ENCODE measurements at places on chromosomes 3 and 15. TPM values are rescaled to one million over a fixed set of nuclear protein-coding genes. Genes with fewer than 3 reads are reported as not detected.
A peak's percentile ranks its signal among the peaks of the same experiment; 100 is the strongest.

- DNase-seq = no peak
Observed at GRCh38 chr15:59245559-59245958, 38.9 kb downstream of the LDHAL6B start.

DNA sequence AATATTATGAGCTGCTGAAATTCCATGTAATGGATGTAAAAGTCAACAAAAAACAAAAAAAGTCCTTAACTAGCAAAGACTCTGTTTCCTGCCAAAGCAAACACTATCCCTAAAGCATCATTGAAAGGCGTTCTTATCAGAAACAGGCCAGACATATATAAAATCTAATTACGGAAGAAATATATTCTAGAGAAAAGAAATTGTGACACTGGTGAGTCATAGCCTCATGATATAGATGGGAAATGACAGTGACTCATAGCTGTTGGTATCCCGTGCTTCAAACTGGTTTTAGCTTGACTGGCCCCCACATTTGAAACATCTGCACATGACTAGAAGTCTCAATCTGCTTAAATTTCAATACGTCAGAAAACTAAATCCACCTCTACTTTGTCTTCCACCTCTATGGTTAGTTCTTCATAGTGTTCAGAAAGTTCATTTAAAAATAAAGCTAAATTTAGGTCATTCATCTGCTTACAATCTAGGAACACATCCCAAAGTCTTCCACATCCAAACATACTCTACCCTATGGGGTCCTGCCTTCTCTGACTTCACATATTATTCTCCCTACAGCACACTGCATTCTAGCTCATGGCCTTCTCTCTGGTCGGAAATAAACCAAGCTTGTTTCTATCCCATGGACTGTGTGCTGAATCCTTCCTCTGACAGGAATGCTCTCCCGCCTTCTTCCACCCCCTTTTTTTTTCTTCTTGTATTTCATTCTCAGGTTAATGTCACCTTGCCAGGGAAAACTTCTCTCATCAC, 456.3 kb upstream of the ARRDC4 start:
- peak; percentile 68 for DNase-seq

DNA sequence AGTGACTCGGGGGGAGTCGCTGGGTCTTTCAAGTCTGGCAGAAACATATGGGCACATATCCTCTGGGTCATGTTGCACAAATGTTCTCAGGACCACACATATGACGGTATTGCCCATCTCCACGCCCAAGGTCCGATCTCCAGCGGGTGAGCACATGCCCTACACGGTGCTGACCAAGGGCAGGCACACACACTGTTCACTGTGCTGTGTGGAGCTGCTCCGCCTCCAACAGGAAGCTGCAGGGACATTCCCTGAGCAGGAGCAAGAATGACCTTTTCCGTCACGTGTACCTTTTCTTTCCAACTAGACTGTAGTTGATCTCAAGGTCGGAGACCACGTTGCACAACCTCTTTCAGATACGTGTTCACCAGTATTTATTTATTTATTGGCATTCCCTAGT, 41.7 kb upstream of the B3GNT5 start:
- no peak for DNase-seq

GRCh38 chr3:106421909-106422308, 553.1 kb upstream of the CBLB start:
- no peak for DNase-seq

DNA sequence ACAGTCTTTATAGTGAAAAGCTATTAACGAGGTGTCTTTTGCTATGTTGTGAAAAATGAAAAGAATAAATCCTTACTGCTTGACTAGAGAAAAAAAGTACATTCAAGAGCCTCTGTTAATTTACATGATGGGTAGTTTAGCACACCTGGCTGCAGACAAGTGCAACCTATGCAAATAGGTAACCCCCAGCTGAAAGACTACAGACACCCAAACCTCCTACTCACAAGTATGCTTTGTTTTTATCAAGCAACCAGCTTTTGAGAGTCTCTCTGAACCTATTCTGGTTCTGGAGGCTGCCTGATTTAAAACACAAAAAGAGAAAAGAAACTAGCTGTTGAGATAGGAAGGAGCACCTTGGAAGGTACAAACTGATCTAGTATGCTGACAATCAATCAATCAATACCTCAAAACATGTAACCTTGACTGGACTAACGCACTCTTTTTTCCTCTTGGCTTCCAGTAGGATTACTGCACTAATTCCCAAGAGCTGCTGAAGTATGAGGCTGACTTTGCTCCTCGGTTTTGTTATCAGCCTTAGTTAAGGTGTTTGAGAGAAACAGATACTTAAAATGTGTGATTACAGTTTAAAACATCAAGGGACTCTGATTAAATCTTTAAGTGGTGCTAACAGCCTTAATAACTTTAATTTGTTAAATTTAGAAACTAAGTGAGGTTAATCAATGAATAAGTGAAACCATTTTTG, 63.6 kb downstream of the OSBPL10 start:
- DNase-seq = no peak

DNA sequence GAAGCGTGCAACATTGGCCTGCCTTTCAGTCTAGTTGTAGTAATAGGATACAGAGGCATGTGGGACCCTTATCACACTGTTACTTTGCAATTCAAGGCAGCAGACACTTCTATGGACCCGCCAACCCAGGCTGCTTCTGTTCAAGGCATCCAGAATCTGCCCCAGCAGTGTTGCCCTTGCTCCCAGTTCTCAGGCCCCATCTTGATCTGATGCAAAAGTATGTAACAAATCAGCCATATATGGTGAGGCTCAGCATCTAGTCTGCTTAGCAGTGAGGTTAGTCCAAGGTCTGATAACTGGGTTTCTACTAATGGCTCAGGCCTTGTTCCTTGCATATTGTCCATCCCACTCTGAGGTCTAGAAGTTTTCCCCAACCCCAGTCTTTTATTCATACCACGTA, 17.9 kb downstream of the C2CD4B start:
- DNase-seq = no peak

- DNase-seq = peak; percentile 13
Observed at GRCh38 chr3:33426630-33427317, 13.4 kb downstream of the UBP1 start.

DNA sequence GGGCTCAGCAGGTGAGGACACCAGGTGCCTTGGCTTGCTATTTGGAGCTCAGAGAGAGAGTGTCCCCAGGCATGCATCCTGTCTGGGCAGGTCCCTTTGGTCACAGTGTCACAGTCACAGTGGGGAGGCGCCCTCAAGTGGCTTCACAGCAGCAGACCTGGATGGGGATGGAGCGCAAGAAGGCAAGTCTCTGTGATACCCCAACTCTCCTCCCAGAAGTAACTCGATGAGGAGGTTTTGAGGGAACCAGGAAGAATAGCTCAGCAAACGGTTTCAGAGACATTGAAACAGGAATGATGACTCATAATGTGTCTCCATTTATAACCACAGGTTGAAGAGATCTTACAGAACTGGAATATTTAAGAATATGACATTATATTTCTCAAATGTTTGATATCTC, 66.5 kb upstream of the SH3GL3 start:
- peak; percentile 80 for DNase-seq

GRCh38 chr3:29335438-29335837, 54.6 kb downstream of the RBMS3 start:
- DNase-seq = peak; percentile 20

DNA sequence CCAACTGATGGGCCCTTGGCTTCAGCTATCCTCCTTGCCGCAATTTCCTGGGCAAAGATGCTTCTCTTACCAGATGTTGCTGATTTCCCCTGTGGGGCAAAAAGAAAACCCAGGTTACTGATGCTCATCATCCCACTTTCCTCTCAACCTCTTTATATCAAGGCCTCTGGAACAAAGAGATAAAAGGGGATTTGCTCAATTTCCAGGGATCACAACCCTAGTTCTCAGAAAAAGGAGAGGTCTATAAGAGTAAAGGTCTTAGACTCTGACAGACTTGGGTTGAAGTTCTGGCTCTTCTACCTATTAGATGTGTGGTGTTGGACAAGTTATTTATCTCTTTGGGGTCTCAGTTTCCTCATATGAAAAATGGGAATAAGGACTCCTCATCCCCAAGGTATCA, 8.5 kb downstream of the RPAP1 start:
- DNase-seq = no peak

GRCh38 chr15:69586721-69587120, 134.1 kb downstream of the RPLP1 start:
- no peak for DNase-seq

DNA sequence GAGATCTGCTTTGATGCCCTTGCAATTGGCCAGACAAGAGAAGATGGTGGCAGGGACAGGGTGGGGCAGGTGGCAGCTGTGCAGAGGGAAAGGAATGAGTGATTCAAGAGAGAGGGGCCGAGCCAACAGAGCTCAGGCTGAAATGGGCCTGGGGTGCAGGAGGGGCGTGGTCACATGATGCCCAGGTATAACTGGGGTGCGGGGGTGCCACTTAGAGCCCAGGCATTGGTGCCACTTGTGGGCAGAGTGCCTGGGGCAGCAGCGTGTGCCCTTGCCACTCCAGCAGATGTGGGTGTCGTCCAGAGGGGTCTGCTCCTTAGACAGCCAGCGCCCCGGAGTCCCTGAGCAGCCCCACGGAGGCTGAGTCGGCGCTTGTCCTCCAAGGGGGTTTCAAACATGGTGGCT, 88.7 kb downstream of the PLXNA1 start:
- DNase-seq = no peak

GRCh38 chr3:174440253-174440701, 418.9 kb upstream of the NAALADL2 start:
- peak; percentile 60 for DNase-seq

GRCh38 chr3:144029769-144030168, 58.1 kb downstream of the DIPK2A start:
- no peak for DNase-seq

- DNase-seq = no peak
Observed at GRCh38 chr3:10888518-10889090, 72.6 kb downstream of the SLC6A11 start.

- DNase-seq = no peak
Observed at GRCh38 chr3:197953325-197953724, 3.3 kb downstream of the RPL35A start.

GRCh38 chr3:46065294-46065705, 38.0 kb upstream of the XCR1 start:
- peak; percentile 13 for DNase-seq

- DNase-seq = no peak
Observed at GRCh38 chr15:67405208-67406191, 115.4 kb upstream of the C15orf61 start.

GRCh38 chr3:129106866-129107565, 14.6 kb downstream of the RAB43 start:
- peak; percentile 24 for DNase-seq

- no peak for DNase-seq
Observed at GRCh38 chr15:38316311-38316710, 63.7 kb downstream of the SPRED1 start.

- DNase-seq = no peak
Observed at GRCh38 chr15:72785432-72785831, 1.9 kb upstream of the ADPGK start.

DNA sequence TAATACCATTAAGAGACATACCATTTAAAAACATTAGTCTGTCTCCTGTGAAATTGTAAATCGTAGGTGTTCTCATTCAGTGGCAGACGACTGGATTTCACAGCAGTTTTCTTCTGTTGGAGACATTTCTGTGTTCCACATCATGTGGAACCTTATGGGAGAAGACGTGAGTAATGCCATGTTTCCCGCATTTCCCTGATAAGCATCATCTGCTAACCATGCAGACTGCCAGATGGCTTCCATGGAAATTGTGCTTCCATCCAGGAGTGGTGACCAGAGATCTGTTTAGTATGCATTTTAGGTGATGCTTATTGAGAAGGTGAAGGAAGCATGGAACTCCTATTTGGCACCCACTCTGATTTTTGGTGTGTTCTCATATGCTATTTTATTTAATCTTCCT, 28.4 kb upstream of the ST3GAL6 start:
- DNase-seq = no peak

PLCB2 gene
- total RNA-seq = 0.38 TPM

TERC gene
- 748 TPM for total RNA-seq

SPRED1 gene
- total RNA-seq = 36.0 TPM

SEMA3G gene
- total RNA-seq = 0.31 TPM

OR4F6 gene
- total RNA-seq = not detected

CCR9 gene
- not detected for total RNA-seq

Measured in HT-29 (cell line).